ENCODE measurements at places on chromosomes 13 and 19.

- DNase-seq: no peak
Measured at GRCh38 chr13:91946498-91947070, 548.2 kb downstream of the GPC5 start.

DNA sequence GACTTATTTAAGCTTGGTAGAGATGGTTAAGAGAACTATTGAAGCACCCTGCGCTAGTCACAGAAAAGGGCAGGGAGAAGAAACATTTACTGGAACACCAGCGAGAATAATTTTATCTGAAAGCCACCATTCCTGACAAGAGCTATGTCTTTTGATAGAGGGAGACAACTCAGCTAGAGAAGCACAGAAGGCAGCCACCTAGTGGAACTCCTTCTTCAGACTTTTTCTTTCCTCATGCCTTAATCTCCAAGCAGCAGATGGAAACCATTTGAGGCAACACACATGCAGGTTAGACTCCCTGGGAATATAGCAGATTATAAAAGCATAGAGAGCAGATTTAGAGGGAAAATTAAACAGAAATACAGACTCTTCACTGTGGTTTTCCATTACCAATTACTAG lies 813.4 kb downstream of the SLITRK6 start:
- no peak for DNase-seq

DNA sequence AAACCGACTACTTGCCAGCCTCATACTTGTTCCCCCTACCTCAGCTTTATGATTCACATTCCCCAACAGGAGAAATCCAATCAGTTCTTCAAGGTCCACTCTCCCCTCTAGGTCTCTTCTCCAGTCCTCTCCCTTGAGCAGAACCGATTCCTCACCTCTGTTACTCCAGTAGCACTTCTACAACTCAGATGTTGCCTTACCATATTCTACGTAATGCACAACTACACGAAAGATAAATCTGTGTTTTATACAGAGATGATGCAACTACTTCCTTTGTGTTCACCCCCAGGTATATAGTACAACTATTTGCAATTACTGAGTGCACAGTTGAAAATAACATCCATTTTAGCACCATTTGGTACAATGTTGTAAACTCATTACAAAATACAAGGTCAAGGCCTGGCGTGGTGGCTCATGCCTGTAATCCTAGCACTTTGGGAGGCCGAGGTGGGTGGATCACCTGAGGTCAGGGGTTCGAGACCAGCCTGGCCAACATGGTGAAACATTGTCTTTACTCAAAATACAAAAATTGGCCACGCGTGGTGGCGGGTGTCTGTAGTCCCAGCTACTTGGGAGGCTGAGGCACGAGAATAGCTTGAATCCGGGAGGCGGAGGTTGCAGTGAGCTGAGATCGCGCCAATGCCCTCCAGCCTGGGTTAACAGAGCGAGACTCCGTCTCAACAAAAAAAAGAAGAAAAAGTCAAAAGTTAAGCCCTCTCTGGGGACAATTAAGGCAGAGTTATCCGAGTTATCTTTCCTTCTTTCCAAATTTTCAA lies 2.8 kb upstream of the WBP4 start:
- no peak for DNase-seq

GRCh38 chr19:49514151-49514550 lies 1.7 kb downstream of the FCGRT start:
- DNase-seq: no peak

GRCh38 chr19:49678985-49679770 lies 2.1 kb downstream of the PRMT1 start:
- DNase-seq: no peak

DNA sequence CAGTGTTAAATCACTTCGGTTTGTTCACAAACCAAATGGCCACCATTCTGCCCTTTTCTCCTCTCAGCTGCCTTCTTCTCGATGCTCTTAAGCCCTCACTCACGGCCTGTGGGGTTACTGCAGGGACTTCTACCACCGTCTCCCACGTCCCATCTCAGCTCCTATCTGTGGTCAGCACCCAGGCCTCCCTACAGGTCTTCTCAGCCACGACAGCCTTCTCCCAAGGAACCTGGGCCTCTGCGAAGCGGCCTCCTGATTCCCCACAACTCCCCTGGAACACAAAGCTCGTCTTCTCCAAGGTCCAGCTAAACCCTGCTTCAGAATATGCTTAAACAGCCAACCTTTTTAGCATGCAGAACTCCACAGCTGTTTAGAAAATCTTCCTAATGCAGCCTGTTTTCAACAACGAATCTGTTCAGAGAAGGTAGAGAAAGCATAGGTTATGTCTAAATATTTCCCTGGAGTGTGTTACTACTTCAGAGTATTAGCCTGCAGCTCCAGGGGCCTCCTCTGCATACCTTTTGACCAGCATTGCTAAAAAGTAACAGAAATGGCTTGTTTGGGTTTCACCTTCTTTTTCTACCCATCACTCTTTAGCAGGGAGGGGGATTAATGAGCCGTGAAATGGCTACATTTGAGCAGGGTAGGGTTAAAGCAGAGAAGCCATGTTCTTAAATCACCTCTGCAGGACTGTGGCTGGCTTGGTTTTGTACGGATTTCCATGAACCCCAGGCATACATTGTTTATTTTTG lies 104.0 kb downstream of the COL4A2 start:
- DNase-seq: no peak

DNA sequence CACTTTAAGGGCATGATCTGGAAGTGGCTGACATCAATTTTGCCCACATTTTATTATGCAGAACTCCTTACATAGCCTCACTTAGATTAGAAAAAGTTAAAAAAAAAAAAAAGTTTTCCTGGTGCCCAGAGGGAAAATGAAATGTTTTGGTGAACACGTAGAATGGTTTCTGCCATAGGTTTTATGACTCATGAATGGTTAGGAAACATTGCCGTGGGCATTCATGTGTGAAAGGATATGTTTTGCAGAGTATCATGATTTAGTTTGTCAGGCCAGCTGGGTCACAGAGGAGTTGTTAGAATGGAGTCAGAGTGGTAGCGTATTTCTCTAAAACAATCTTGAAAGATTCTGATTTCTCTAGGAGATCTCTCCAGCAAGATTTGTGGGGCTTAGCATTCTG lies 133.8 kb downstream of the MRPL57 start:
- no peak for DNase-seq

GRCh38 chr13:33710924-33711323 lies 107.0 kb upstream of the RFC3 start:
- no peak for DNase-seq

- no peak for DNase-seq
Measured at GRCh38 chr13:49791315-49791710, 1.2 kb downstream of the KPNA3 start.

GRCh38 chr19:4966591-4966990 lies 2.3 kb upstream of the KDM4B start:
- no peak for DNase-seq

GRCh38 chr19:56312342-56312741 lies 2.3 kb downstream of the ZSCAN5A start:
- DNase-seq: no peak

DNA sequence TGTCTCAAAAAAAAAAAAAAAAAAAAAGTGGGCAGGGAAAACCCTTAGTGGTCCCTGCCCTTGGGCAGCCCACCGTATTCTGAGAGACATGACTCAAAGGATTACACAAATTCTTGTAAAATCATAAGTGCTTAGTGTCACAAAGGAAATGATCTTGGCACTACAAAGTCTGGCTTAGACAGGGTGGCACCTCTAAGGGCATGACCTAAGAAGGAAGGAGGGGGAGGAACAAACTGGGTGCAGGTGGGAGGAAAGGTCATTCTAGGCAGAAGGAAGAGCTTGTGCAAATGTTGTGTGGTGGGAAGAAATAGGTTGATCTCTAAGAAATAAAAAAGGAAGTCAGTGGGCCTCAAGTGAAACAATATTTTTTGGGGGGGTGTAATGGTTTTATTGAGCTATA lies 10.4 kb downstream of the PNPLA6 start:
- no peak for DNase-seq

- no peak for DNase-seq
Measured at GRCh38 chr19:18712981-18713380, 29.5 kb downstream of the CRTC1 start.

DNA sequence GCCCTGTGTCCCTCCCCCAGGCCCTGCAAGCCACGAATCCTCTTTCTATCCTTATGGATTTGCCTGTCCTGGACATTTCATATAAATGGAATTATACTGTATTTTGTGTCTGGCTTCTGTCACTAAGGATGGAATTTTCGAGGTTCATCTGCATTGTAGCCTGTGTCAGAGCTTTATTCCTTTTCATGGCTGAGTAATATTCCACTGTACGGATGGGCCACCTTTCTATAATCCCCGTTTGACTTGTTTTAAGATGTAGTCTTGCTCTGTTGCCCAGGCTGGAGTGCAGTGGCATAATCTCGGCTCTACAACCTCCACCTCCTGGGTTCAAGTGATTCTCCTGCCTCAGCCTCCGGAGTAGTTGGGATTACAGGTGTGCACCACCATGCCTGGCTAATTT lies 3.9 kb upstream of the KDM4B start:
- no peak for DNase-seq

DNA sequence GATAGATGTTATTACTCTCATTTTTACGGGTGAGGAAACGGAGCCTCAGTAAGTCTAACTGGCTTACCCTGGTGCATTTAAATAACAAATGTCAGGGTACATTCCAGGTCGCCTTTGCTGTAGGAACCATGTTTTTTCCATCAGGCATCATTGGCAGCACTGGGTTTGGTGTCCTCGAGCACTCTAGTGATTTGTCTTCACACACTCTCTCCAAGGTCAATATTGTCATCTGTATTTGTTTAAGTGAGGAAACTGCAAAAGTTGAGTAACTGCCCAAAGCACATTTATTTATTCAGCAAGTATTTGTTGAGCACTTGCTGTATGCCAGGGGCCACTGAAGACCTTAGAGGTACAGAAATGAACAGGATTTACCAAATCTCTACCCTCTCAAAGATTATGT lies 78.6 kb downstream of the DCT start:
- no peak for DNase-seq

DNA sequence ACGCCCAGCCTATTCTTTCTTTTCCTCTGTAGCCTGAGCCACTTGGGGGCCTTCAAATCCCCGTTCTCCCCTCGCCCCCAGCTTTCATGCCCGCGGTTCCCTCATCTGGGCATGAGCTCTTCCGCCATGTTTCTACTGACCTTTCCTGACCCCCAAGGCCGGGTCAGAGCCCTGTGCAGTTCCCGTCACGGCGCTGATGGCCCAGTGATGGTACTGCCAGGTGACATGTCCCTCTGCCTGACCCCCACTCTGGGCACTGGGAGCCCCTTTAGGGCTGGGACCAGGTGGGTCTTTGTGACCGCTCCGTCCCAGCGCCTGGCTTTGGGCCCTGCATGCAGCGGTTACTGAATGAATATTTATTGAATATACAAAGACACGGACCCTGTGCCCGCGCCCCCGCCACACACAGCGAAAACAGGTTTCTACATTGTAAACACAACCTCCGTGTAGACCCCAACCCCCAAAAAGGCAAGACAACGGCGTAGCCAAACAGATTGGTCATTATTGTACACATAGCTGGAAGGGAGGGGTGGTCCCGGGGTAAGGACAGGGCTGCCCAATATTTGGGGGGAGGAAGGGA lies 7.7 kb downstream of the GPR108 start:
- DNase-seq: no peak

DNA sequence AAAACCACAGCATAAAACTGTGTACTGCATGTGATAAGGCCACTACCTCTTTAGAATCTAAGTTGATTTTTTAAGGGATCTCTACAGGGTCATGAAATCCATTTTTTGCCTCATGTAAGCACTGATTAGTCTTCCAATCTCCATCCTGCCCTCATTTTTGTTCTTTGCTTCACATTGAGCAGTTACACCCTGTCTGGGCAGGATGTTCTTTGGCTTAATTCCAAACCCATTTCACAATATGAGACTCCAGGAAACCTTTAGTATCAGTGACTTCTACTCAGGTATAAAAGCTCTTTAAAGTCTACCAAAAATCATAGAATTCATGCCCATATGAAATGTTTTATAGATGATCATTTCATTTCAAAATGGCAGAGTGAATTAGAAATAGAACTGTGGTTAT lies 592.6 kb downstream of the TBC1D4 start:
- DNase-seq: no peak

DNA sequence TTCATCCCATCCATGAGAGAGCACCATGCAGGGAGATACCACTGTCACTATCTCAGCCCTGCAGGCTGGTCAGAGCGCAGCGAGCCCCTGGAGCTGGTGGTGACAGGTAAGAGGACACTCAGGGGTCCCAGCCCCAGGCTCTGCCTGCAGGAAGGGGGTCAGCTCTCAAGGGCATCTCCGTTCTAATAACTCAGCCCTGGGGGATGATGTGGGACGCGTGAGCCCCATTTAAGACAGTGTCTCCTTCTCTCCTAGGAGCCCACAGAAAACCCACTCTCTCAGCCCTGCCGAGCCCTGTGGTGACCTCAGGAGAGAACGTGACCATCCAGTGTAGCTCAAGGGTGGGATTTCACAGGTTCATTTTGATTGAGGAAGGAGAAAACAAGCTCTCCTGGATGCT lies 15.5 kb upstream of the KIR3DL3 start:
- no peak for DNase-seq

GRCh38 chr19:50550594-50550966 lies 17.7 kb downstream of the LRRC4B start:
- DNase-seq: no peak

DNA sequence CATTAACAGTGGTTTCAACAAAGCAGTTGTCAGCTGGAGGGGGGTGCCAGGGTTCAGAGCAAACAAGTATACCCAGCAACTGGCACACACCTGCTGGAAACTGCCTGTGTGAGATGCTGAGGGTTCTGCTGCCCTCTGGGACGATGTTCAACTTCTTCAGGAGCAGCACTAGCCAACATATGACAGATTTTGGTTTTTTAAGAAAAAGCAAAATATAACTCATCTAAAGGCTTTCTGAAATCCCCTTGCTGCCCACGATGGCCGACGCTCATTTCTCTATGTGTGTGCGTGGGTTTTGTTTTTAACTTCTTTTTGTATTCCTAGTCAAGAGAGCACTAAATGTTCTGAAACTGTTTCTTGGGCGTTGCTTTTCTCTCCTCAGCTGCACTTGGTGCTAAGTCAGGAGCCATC lies 79.9 kb downstream of the MRPL57 start:
- DNase-seq: no peak

- no peak for DNase-seq
Measured at GRCh38 chr13:59766236-59766635, 397.5 kb downstream of the DIAPH3 start.

- DNase-seq: no peak
Measured at GRCh38 chr13:48726711-48727110, 73.0 kb downstream of the CYSLTR2 start.

DNA sequence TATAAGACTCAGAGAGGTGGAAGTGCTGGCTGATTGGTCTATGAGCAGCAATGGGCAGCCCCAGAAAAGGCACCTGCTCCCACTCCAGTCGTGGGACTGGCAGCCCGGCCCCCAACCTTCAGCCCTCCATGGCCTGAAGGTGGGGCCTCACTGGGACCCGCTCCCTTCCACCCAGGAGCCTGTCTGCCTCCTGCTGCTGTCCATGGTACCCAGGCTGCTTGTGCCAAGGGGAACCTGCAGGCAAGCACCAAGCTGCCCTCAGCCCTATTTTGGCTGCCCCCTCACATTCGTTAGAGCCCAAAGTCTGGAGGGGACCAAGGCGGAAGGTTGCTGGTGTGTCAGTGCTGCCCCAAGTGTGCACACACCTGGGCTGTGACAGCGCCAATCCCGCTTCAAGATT lies 2304.9 kb downstream of the PCDH9 start:
- DNase-seq: no peak

GRCh38 chr13:100364591-100364990 lies 224.0 kb downstream of the GGACT start:
- DNase-seq: no peak

Data from stimulated activated CD4-positive, alpha-beta T cell treated with anti-CD3 and anti-CD28 coated beads, Interleukin-4, amount 100 ng/mL, for 1 hour (primary cell).